ENCODE measurements at places on chromosomes 5 and 9. TPM values are rescaled to one million over a fixed set of nuclear protein-coding genes. Genes with fewer than 3 reads are reported as not detected.

DNA sequence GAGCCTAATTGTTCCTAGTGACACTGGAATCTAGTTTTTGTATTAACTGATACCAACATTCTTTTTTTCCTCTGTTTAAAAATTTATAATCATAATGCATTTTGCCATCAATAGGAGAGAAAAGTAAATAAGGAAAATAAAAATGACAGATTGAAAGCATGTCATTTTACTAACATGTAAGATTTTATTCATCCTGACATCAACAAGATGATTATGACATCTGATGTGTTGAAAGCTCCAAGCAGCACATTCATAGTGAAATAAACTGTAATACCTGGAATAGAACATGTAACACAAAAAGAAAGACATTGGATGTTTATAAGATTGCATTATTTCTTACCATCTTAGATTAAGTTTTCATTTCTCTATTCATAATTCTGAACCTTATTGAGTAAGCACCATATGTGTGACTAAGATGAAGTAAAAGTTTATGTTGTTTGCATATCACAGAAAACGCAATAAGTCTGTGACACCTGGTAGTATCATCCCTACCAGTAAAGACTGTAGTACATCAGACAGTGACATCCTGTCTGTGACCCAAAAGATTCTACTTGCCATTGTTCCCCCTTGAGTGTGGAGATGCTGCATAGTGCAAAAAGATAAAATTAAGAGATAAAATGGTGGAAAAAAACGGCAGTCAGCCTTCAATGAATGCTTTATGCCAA, 225.6 kb downstream of the PCSK5 start:
- H3K4me3 ChIP-seq = no peak overlapping the region
- no peak overlapping the region for H3K27ac ChIP-seq

- DNase-seq = no peak
- no peak overlapping the region for H3K4me3 ChIP-seq
- no peaks in the 10 kb centered on the region for H3K36me3 ChIP-seq
- no peaks in the 10 kb centered on the region for H3K27me3 ChIP-seq
- H3K27ac ChIP-seq = no peak overlapping the region
- H3K4me1 ChIP-seq = no peaks in the 10 kb centered on the region
Observed at GRCh38 chr5:53311681-53312080, 168.7 kb upstream of the FST start.

- H3K4me1 ChIP-seq = no peaks in the 10 kb centered on the region
- H3K36me3 ChIP-seq = no peaks in the 10 kb centered on the region
- DNase-seq = no peak
- no peaks in the 10 kb centered on the region for H3K27me3 ChIP-seq
- H3K27ac ChIP-seq = no peak overlapping the region
- H3K4me3 ChIP-seq = no peak overlapping the region
Observed at GRCh38 chr5:173727839-173728778, 111.7 kb upstream of the BOD1 start.

DNA sequence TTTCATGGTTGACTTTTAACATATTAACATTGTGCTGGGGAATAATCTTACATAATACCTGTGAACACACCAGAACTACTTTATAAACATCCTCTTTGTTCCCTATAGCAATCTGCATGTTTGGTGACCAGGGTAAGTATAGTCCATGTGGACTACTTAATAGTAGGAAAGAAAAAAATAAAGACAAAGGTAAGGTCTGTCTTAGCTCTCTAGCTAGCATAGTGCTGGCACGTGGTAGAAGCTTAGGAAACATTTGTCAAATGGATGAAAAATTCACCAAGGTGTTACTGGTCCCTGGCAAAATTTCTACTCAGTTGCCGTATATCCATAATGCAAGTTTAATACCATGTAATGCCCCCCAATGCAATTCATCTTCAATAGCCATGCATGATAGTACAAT, 78.6 kb upstream of the ABCA1 start:
- no peaks in the 10 kb centered on the region for H3K27me3 ChIP-seq
- H3K4me1 ChIP-seq = peaks cover 17% of the 10 kb centered on the region
- no peak for DNase-seq

DNA sequence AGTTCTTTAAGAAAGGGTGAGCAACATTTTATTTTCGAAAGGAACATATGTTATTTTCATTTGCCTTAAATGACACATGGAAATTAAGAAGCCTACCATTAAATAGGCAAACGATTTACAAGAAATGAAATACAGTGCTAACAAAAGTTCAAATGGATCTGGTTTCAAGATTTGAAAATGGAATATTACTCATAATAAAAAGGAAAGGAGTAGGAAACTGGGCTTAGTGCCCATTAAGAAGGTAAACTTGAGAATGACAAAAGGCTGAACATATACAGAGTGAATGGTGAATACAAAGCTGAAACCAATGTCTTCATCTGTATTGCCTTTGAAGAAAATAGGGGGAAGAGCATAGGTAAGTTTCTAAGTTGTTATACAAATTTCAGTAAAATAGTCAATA, 974.2 kb upstream of the C9orf72 start:
- DNase-seq = peak; percentile 45
- no peak overlapping the region for H3K27ac ChIP-seq
- no peaks in the 10 kb centered on the region for H3K4me1 ChIP-seq
- no peaks in the 10 kb centered on the region for H3K27me3 ChIP-seq
- H3K4me3 ChIP-seq = no peak overlapping the region

The LCNL1 gene
- not detected for total RNA-seq
